ENCODE measurements at places on chromosomes 2 and 18.

- no peak for DNase-seq
Measured at GRCh38 chr2:191411472-191411871, 166.3 kb downstream of the MYO1B start.

- DNase-seq = no peak
Measured at GRCh38 chr2:7819316-7819715, 862.5 kb upstream of the ID2 start.

DNA sequence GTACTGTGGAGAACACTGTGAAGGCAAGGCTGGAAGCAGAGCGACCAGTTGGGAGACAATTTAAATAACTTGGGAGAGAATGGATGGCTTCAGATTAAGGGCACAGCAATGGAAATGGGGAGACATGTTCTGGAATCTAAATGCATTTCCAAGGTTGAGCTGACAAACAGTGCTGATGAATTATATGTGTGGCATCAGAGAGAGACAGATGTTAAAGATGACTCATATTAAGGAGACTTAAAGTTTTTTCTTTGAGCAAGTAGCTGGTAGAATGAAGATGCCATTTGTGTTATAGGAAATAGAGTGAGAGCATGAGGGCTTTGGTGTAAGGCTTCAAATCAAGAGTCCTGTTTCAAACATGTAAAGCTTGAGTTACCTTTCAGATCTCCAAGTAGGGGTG lies 441.8 kb downstream of the SETBP1 start:
- no peak for DNase-seq

GRCh38 chr2:161998857-161999256 lies 75.2 kb downstream of the DPP4 start:
- DNase-seq = no peak

DNA sequence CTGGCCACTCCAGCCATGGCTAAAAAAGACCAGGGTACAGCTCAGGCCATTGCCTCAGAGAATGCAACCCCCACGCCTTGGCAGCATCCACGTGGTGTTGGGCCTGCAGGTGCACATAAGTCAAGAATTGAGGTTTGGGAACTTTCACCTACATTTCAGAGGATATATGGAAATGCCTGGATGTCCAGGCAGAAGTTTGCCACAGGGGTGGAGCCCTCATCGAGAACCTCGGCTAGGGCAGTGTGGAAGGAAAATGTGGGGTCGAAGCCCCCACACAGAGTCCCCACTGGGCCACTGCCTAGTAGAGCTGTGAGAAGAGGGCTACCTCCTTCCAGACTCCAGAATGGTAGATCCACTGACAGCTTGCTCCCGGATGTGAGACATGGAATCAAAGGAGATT lies 477.3 kb downstream of the LPIN1 start:
- DNase-seq = no peak

DNA sequence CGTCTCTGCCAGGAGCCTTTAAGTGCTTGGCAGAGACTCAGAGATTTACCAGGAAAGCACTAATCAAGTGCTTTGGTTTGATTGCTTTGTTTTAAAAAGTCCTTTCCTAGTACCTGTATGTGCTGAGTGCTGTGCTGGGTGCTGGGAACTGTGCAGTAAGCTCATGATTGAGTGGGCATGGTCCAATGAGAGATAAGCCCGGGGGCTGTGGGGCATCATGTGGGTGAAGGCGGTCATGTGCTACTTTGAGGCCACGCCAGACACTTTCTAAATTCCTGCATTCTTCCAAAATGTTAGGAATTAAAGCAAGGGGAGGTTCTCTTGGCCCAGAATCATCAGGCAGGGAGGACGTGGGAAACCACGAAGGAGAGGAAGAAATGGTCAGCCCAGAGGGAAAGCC lies 109.0 kb downstream of the ACAA2 start:
- no peak for DNase-seq

DNA sequence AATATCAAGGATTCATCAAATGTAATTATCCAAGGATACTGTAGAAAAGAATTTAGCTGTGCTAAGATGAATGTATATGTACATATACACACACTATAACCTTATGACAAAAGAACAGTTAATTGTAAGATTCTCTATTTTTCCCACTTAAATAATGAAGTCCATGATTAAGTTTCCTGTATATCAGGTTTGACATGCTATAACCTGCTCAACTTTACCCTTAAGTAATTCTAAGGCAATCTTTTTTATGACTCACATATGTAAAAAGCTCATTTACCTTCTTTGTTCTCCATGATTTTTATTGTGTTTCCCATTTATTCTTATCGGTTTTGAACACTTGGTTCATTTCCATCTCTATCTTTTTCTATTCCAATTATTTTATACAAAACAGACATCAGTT lies 1213.1 kb upstream of the SLC39A10 start:
- DNase-seq = no peak

- DNase-seq = no peak
Measured at GRCh38 chr2:119496682-119497081, 27.6 kb downstream of the SCTR start.

DNA sequence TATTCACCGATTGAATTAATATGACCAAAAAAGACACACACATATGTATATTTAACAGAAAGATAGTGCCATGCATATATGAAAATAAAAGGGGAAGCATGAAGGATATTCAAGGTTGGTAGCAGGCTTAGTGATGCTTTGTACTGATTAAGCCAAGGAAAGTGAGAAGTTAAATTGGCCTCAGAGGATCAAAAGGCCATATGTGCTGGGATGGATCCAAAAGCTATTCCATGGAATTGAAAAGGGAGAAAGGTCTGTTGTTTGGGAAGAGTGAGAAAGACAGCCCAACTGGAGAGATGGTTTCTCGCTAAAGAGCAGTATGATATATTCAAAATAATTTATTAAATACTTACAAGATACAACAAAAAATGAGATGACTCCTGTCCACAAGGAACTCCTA lies 65.9 kb downstream of the INSIG2 start:
- DNase-seq = no peak

- DNase-seq = peak; percentile 43
Measured at GRCh38 chr2:29114946-29115609, at the start of gene CLIP4. Gene CLIP4 (plus strand): TSS chr2:29115415. CDS start chr2:29121389, 5,974 bp downstream.

DNA sequence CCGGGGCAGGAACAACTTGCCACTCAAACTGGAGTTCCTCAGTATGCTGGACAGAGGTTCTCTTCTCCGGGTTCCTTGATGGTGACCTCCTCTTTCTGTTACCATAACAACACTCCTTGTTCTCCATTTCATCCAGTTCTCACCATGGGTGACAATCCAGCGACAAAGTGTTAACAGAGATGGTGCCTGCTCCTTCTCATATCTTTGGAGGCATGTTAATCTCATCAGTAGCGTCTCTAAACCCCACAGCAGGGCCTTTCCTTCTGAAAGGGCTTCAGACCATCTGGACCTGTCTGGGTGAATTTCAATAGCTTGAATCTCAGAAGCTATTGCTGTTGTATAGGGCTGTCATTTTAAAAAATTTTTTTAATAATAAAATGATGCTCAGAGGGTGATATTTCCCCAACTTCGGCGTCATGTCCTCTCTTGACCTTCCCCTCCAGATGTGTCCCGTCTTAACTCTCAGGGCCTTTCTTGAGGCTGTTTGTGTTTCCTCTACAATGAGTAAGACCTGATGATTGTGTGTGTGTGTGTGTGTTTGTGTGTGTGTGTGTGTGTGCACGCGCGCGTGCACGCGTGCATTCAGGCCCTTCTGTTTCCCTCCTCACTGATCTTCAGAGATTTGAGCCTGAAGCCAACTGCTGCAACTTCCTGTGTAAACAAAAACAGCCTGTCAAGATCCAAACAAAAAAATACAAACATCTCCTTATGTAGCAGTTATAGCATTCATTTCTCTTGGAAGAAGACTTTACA lies 24.3 kb upstream of the CETN1 start:
- DNase-seq = no peak

GRCh38 chr2:133570542-133570941 lies 2.3 kb upstream of the NCKAP5 start:
- no peak for DNase-seq

DNA sequence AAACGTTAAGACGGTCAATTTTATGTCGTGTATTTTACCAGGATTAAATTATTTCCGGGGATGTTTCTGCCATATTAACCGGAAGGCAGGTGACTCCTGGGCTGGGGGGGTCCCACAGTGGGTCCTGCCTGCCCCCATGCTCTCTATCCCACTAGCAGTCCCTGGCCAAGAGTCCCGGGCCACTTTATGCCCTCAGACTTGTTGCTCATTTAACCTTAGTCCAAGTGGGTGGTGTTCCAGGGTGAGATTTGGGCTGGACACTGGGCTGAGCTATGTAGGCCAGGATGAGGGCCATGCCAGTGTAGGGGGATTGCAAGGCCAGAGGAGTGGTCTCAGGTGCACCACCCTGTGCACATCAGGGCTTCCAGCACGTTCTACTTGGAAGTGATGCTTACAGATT lies 24.1 kb downstream of the TWIST2 start:
- DNase-seq = no peak

DNA sequence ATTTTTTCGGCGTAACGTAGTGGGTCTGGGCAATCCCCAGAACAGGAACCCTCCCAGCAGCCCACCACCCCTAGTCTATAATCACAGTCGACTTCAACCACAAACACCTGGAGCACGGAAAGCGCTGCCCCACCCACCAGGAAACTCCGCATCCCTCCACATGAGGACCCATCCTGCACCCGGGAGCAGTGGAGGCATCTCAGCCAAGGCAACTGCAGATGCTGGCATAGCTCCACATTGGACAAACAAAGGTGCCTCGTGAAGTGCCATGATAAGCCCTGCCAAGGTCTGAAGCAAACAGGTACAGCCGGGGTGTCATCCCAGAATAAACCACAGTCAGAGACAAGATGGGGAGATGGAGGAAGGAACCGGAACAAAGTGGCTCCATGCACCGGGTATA lies 24.3 kb upstream of the COPS8 start:
- no peak for DNase-seq

DNA sequence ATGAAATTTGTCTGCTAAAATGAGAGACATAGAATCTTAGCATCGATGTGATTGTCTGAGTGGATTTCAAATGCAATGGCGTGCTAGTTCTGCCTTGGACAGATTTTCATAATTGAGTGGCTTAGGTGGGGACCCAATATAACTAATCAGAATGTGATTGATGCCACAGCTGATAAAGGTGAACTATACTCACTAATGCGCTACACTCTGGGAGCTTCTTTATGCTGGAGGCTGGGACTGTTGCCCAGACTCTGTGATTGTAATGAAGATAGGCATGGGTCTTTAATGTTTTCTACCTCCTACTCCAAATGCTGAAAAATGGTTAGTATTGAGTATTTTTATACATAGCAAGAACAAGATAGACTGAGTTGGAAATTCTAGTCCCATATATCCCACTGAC lies 339.5 kb upstream of the SLC39A10 start:
- DNase-seq = no peak

- DNase-seq = no peak
Measured at GRCh38 chr2:12043131-12043530, 296.7 kb downstream of the LPIN1 start.

- no peak for DNase-seq
Measured at GRCh38 chr18:35430721-35431373, 53.7 kb upstream of the ZNF396 start.

GRCh38 chr2:96895032-96895745 lies 25.3 kb upstream of the SEMA4C start:
- no peak for DNase-seq

GRCh38 chr2:14752295-14752694 lies 119.8 kb downstream of the LRATD1 start:
- no peak for DNase-seq

DNA sequence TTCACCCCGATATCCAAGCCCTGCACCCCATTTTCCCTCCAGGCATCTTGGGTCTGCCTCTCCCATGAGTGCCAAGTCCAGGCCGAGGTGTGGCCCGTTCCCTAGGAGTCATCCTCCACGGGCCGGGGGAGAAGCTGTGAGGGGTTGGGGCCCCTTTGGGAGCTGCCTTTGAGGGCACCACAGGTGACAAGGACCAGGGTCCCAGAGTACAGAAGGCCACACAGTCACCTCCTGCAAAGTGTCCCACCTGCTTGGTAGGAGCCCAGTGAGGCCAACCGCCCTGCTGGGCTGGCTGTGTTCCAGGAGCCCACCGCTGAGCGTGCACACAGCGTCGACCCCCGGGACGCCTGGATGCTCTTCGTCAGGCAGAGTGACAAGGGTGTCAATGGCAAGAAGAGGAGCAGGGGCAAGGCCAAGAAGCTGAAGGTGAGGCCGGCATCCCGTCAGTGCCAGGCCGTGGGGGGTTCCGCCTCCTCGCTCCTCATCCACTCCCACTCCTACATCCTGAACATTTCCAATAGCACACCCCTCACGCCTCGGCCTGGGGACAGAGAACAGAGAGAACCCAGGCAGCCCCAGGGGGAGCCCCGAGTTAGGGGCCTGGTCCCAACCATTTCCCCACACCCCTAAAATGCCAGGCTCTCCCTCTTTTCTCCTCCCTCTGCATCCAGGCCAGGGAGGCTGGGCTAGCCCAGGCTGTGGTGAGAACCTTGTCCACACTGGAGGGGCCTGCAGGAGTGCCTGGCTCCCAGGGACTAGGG lies 2.7 kb downstream of the ERFE start:
- DNase-seq = no peak

DNA sequence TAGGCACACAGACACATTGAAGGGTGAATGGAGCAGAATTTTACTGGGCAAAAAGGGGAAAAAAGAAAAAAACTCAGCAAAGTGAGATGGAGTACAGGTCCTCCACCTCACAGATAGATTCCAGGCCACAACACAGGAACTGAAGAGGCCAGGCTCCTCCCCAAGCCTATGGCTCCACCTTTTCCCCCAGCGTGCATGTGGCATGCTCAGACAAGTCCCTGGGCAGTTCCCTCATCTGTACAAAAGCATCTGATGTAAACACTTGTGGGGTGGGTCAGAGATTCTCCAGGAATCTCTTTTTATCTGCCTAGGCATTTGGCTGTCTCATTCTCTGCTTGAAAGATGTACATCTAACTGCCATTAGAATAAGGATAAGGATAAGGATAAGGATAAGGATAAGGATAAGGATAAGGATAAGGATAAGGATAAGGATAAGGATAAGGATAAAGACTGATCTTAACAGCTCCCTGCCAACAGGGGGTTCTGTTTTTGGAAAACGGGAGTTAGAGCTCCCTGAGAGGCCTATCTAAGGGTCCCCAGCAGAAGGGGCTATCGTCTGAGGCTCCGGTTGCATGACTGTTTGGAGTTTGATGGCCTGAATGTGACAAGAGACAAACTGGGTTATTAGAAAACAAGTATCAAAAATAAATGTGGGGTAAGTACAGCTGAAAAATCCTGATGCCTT lies 17.2 kb upstream of the ASXL3 start:
- no peak for DNase-seq

All from memory B cell (primary cell).